ENCODE measurements at places on chromosomes 3 and 15.

DNA sequence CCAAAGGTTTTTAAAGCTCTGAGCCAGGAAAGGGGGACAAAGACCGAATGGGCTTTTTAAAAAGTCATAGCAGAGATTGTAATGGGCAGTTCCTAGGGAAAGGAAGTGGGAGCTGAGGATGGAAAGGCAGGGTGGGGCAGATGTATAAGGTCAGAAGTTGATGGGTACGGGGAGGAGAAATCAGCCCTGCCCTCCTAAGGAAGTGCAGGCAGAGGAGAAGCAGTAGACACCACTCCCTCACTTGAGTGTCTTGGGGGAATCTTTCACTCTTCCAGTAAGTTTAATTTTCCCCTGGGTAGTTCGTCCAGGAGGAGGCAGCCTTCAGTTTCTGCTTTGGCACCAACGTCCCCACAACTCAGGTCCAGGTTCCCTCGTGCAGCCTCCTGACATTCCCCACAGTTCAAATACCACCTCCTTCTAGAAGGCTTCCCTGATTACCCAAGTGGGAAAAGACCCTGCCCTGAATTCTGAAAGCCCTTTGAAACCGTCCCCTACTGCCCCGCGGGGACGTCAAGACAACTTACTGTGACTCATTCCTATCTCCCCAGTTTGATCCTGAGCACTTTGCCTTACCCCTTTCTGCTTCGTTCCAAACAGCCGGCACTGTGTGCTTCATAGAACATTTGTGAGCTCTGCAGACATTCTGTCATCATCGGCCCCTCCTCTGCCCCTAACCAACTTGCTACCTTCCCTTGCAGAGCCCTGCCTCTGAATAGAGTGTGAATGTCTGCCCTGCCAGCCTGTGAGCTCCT is 14.3 kb upstream of the SRP14 start:
- no peak for DNase-seq

GRCh38 chr3:127277561-127277960 is 10.3 kb downstream of the PRR20G start:
- DNase-seq = no peak

DNA sequence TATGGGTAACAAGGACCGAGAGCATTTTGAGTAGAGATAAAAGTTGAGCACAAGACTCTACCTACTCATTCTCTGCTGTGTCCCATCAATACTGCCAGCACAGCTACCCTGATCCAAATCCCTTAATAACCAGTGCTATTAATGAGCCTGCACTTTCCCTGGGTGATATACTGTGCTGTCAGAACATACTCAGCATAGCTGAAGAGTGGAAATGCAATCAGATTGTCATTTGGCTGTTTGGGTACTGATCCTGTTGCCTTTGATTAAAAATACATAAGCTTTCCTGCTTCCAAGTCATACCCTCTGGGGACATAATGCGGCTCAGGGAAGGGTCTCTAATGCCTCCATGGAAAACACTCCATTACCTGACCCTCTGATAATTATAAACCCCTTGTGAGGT is 917.5 kb downstream of the SQOR start:
- no peak for DNase-seq

GRCh38 chr3:47270526-47270925 is 12.1 kb downstream of the KIF9 start:
- DNase-seq = no peak
